Cortex of kidney (tissue), 1 donor: ENCODE measurements at places on chromosomes 4 and X.

DNA sequence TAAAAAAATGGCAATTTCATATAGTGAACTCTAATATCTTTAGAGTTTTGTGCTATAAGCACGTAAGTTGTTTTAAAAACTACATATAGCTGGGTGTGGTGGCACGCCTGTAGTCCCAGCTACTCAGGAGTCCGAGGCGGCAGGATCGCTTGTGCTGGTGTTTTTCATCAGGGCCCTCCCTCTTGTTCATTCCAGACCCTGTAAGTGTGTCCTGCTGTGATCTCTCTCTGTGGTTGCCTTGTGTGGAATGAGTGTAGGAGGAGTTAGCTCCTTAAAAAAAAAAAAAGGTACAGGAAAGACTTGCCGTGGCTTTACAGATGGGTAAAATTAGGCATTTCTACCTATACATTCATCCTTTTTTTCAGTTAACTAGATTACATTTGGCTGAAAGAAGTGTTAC, 35.4 kb downstream of the RBBP7 start:
- DNase-seq: no peak

GRCh38 chr4:73729534-73730165, 10.7 kb upstream of the CXCL8 start:
- DNase-seq: no peak

GRCh38 chrX:130216320-130216719, 44.6 kb downstream of the RAB33A start:
- DNase-seq: no peak

- DNase-seq: no peak
Observed at GRCh38 chr4:79865201-79865597, 207.8 kb downstream of the ANTXR2 start.

DNA sequence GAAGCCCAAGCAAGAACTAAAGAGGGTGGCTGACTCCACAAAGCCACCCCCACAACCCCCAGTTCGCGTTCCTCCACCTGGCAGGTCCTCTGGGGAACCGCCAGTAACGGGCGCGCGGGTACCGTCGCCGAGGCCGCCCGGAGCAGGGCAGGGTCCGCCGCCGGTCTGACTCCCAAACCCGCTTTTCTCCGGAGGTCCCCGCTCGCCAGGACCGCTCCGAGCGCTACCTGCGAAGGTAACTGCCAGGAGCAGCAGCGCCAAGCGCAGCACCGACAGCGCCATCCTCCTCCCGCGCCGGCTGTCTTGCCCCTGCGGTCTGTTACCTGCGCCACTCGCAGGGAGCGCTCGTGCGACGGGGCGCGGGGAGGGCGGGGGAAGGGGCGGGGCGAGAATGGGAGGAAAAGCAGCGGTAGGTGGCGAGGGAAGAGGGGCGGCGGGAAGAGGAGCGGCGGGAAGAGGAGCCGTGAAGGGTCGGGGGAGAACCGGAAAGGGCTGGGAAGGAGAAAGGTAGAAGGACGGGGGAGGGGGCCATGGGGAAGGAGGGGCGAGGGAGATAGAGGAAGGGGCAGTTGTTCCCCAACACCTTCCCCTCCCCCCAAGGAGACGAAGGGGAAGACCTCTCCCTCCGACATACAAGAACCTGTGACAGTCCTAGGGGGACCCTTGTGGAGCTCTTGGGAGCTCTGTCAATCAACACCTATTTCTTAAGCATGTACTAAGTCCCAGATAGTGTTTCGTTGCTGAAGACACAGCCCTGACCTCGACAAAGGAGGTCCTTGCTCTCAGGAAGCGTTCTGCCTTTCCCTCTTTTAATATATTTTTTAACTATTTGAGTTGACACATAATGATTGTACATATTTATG, at the start of gene SPINK2:
TSS of gene SPINK2 (minus strand) at position 321 of the 863 bp plus-strand sequence. CDS start at position 282, 39 bp downstream.
- no peak for DNase-seq

DNA sequence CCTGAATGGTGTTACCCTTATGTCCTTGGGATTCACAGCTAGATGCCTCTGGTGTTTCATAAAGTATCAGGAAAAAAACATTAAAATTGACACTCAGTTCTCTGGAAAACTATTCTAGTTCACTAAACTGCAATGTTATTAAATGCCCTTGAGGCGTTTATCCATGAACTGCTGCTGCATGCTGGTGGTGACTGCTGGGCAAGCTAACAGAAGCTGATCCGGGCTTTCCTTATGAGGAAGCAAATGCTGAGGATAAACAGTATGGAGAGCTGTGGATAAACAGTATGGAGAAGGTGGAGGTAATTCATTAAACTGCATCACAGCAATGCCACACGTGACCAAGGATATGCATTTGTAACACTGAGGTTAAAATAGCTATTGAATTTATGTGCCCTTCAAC, 227.0 kb downstream of the NR3C2 start:
- no peak for DNase-seq

DNA sequence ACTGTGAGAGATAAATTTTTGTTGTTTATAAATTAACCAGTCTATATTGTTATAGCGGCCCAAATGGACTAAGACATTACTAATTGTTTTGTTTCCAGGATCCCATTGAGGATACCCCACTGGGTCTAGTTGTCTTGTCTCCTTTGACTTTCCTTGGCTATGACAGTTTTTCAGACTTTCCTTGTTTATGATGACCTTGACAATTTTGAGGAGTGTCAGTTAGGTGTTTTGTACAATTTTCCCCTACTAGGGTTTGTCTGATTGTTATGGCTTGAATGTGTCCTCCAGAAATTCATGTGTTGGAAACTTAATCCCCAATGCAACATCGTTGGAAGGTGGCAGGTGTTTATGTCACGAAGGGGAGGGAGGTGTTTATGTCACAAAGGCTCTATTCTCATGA, 89.6 kb upstream of the PITX2 start:
- DNase-seq: no peak

GRCh38 chrX:40167850-40168479, 70.2 kb upstream of the BCOR start:
- DNase-seq: no peak

DNA sequence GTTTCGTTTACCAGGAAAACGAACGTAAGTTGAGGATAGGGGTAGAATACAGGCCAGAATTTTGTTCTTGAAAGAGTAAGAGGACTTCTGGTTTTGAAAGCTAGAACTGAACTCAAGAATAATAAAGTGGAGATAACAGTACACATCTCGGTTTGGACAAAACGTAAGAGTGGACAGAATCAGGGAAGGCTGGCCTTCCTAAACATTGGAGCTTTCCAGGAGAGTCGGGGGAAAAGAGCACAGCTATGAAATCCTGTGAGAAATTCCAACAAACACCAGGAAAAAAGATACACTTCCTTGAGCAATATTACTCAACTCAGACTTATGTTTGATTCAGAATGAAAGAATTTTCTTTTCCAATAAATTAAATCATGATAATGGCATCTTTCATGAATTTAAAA, 1.2 kb downstream of the CTSO start:
- DNase-seq: no peak

DNA sequence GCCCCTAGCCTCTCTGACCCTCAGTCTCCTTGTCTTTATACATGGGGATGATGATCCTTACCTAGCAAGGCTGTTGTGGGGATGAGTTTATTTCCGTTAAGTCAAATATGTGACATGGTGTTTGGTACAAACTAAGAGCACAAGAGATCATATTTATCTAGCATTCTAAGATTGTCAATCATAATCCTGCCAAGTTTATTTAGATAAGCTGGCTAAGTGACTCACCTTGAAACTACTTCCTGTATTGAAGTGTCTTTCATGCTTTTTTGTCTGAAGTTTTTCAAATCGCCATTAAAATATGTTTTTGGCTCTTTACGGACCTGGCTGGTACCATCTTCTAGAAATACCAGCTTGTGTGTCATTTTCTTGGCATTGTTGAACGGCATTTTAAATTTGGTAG, 30.7 kb downstream of the MAP7D3 start:
- no peak for DNase-seq

DNA sequence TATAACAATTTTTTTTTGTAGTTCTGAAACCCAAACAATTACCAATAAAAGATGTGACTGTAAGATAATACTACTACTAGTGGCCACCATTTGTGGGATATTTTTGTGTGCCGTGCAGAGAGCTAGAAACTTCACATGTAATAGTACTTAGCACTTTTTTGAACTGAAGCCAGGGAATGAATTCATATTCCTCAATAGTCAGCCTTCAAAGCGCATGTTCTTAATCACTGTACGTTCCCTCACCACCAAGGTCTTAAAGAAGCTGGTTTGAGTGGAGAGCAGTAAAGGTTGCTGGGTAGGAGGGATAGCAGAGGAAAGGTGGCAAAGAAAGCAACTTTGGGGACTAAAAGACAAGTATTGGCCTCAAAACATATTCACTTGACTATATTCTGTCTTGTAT, 9.6 kb upstream of the RUFY3 start:
- no peak for DNase-seq

DNA sequence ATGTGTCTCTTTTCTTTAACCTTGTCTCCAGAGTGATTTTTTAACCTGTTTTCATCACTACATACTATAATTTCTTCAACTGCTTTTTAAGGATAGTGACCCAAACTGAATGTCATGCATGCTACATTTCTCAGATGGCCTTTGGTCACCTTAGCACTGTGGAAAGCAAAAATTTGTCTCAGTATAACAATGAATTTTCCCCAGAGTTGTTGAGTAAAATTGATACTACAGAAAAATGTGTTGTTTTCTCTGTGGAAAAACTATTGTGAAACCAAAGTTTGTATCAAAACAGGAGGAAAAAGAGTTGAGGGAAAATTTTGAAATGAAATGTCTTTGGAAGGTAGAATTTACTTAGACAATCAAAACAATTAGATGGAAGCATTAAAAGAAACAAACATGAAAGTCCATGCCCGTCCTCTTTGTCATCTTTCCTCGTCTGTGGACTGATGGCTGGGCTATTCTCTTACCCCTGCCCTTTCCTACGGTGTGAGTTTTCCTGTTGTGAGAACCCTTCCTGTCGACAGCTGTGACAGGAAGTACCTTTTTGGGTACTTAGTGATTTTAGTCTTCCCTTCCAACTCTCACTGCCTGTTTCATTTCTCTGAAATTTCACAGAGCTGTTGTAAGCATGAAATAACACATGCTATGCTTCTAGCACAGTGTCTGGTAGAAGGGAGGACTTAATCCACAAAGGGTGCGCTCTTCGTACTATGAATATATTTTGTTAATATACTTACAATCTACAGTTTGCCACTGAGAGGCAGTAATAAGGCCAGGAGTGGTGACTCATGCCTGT, 50.8 kb downstream of the LRP2BP start:
- no peak for DNase-seq

DNA sequence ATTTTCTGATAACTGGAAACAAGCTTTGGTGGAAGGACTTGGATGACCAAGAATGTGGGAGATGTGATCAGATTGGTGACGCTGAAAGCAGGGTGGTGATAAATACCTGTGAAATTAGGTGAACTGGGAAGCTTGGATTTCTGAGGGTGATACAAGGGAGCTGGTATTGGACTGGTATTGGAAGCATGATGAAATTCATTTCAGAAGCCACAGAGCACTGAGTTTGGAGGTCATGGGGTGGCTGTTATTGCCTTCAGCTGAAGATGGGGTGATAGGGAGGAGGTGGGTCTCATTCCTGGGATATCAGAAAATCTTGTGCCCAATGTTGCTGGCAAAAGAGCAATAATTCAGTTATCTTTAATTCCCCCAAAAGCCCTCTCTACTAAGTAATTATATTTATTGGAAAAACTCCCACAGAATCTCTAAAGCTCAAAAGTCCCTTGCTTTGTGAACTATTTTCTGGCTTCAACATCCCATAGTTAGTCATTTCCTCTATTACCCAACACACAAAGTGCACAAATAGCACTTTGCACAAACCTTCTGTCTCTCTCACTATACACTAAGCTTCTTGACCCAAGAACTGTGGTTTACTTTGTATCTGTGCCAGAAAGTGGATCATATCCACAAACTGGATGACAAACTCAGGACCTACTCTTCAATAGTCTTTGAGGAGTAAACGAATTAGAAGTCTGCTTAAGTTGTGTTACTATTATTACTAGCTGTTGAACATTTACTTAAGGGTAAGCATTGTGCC, 23.1 kb upstream of the CAMK2D start:
- DNase-seq: no peak

DNA sequence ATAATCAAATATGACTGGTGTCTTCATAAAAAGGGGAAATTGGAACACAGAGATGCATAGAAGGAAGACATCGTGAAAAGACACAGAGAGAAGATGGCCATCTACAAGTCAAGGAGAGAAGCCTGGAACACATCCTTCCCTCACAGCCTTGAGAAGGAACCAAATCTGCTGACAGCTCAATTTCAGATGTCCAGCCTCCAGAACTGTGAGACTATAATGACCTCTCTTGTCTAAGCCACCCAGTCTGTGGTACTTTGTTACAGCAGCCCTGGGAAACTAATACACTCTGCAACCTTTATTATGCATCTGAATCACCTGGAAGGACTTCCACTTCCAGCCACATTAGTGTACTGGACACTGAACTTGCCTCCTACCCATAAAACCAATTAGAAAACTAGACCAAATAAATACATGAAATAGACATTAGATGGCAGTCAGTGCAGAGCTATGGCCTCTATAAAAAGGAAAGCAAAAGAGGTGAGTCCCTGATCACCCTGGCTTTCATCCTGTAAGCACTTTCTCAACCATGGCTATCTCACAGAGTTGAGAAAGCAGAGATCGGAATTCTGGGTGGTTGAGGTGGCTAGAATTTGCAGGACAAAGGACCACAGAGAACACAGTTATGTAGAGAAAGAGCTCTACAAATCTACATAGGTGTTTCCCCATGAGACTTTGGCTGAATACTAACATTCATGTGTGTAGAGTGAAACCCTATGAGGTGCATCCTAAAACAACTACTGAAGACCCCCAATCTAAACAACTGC, 25.7 kb downstream of the GAB3 start:
- DNase-seq: no peak

DNA sequence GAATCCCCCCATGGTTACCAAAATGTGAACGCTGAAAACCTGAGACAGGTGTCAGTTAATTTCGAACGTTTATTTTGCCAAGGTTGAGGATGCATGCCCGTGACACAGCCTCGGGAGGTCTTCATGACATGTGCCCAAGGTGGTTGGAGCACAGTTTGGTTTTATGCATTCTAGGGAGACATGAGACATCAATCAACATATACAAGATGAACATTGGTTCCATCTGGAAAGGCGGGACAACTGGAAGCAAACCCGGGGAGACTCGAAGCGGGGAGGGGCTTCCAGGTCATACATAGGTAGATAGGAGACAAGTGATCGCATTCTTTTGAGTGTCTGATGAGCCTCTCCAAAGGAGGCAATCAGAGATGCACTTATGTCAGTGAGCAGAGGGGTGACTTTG, 11.0 kb upstream of the SH3BP2 start:
- DNase-seq: no peak

- no peak for DNase-seq
Observed at GRCh38 chr4:141647966-141648365, 11.6 kb downstream of the IL15 start.
